ENCODE measurements at places on chromosomes 1 and 21. TPM values are rescaled to one million over a fixed set of nuclear protein-coding genes. Genes with fewer than 3 reads are reported as not detected.

DNA sequence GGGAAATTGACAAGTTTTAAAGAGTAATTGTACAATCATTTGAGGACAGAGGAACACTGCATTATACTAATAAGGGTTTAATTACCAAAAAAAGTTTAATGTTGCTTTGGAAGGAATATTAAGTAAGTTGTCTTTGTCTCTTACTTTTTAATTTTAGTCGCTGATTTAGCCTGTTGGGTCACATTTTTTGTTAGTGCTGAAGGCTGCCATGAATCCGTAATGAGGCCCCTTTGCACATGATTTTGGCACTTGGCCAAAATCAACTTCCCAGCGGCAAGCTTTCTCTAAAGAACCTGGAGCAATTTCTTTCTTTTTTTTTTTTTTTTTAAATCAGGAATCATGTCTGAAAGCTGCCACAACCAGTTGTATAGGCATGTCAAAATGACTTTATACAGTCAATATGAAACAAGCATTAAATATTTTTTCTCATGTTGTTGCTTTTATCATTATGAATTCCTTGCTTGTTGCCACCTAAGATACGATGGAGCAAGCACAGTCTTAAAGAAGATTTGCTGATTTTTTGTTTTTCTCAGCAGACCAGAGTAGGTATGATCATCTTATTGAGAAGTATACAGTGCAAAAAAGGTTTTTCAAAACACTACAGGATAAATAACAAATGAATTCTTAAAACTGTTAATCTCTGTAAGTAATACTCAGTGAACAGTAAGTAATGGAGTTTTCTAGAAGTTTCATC is 690.4 kb downstream of the USP25 start:
- no peak for DNase-seq
- no peak overlapping the region for H3K4me3 ChIP-seq
- H3K27ac ChIP-seq = no peak overlapping the region
- no peaks in the 10 kb centered on the region for H3K4me1 ChIP-seq

GRCh38 chr1:159778266-159778665 is 2.5 kb upstream of the DUSP23 start:
- H3K4me3 ChIP-seq = no peak overlapping the region
- H3K27me3 ChIP-seq = peaks cover 19% of the 10 kb centered on the region
- no peak for DNase-seq
- no peaks in the 10 kb centered on the region for H3K36me3 ChIP-seq

DNA sequence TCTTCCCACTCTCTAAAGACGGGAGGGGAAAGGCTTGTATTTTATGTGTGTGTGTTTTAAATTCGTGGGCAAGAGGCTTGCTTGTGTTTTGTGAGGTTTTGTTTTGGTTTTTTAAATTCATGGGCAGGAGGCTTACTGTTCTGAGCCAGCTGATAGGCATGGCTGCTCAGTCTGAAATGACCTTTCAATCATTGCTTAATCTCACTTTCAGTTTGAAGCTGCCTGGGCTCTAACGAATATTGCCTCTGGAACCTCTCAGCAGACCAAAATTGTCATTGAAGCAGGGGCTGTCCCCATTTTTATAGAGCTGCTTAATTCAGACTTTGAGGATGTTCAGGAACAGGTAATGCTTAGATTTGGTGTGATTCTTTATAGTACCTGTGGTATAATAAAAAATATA is 20.3 kb upstream of the TXLNA start:
- peaks cover 67% of the 10 kb centered on the region for H3K36me3 ChIP-seq
- H3K4me3 ChIP-seq = no peak overlapping the region
- H3K27ac ChIP-seq = no peak overlapping the region
- no peak for DNase-seq
- no peaks in the 10 kb centered on the region for H3K27me3 ChIP-seq

DNA sequence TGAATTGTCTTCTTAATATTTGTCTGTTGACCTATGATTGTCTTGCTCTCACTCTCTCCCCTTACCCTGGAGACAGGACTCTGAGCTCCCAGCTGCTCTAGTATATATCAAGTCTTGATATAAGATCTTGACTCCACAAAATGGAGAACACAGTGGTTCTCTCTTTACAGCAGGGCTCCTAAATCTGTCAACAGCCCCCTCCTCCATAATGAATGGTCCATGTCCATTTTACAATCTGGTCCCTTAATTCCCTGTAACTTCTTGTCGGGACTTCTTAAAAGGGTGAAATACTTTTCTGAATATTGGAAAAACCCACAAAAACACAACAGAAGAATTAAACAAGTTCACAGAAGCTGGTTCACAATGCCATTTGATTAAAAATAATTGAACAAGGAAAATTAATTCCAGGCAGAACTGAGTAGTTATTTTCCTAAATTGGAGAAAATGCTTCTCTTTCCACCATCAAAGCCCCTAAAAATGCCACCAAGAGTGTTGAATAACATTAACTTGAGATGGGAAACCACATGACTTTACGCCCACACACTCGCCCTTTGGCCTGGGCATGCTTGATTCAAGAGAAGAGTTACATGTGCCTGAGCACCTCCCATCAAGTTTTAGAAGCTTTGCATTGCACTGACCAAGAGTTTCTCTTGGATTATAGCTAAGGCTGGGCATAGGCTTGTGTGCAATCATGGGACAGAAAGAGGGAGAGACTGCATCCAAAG is 109.8 kb downstream of the TOMM20 start:
- H3K27me3 ChIP-seq = no peaks in the 10 kb centered on the region
- H3K27ac ChIP-seq = no peak overlapping the region
- H3K4me1 ChIP-seq = peaks cover 75% of the 10 kb centered on the region
- peaks cover 26% of the 10 kb centered on the region for H3K36me3 ChIP-seq

KPNA6 gene
- total RNA-seq = 65.7 TPM

CRNN gene
- total RNA-seq = not detected

NR1I3 gene
- total RNA-seq = not detected

Data from activated CD8-positive, alpha-beta T cell treated with anti-CD3 and anti-CD28 coated beads, Interleukin-2, amount 10 ng/mL, durations not matched to agents 7 days and 5 days (primary cell).